ENCODE measurements at places on chromosomes 6 and 20.

DNA sequence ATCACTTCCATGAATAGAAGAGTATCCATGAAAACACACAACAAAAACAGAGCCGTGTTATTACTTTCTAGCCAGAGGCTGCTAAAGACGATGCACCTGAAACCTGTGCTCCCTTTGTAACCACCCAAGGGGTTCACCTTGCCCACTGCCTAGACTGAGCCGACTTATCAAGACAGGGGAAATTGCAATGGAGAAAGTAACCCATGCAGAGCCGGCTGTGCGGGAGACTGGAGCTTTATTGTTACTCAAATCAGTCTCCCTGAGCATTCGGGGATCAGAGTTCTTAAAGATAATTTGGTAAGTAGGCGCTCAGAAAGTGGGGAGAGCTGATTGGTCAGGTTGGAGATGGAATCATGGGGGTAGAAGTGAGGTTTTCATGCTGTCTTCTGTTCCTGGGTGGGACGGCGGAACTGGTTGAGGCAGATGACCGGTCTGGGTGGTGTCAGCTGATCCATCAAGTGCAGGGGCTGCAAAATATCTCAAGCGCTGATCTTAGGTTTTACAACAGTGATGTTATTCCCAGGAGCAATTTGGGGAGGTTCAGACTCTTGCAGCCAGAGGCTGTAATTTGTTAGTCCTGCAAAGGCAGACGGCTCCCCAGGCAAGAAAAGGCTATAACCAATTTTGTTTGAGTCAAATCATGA, 366.6 kb downstream of the PREX1 start:
- no peak for DNase-seq

GRCh38 chr20:25280574-25281535, 33.0 kb downstream of the PYGB start:
- no peak for DNase-seq

DNA sequence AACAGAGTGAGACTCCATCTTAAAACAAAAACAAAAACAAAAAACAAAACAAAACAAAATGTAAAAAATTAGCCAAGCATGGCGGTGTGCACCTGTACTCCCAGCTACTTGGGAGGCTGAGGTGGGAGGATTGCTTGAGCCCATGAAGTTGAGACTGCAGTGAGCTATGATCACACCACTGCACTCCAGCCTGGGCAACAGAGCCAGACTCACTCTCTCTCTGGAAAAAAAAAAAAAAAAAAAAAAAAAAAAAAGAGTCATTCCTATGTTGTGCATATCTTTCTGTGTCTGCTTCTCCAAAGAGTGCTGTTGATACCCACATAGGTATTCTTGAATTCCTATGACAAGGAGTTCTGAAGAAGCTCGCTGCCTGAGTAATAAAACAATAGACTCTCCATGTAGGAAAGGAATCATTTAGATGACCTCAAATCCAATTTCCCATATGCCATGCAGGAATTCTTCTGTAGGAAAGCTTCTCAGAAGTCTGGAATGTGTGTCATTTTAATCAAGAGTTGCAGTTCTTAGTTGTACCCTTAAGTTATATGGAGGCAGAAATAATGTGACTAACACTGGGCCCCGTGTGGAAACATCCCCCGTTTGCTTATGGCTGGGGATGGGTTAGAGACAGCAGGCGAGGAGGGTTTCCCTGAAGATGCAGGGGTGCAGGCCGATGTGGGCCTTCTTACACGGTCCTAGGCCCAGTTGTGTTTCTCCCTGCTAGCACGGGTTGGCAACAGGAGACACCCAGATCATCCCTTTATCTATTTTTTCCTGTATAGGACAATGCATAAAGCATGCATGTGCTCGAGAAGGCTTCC, 79.4 kb downstream of the ZDHHC14 start:
- DNase-seq, result no peak

DNA sequence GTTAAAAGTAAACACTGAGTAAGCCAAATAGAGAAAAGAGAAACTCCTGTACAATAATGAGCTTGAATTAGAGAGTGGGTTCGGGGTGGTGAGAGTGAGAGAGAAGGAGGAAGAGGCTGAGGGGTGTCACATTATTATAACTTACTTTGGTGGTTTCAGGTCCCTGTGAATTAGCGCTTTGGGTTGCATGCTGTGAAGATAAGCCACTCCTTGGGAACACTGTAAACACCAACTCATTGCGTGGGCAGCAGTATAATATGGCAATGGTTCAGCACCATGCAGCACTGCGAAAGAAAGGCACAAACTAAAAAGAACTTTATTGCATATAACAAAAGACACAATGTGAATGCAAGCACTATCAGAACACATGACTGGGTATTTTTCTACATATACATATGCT, 26.9 kb downstream of the MAP3K7 start:
- DNase-seq, result no peak

- DNase-seq, result no peak
Measured at GRCh38 chr6:159527351-159527750, 165.7 kb downstream of the SOD2 start.

DNA sequence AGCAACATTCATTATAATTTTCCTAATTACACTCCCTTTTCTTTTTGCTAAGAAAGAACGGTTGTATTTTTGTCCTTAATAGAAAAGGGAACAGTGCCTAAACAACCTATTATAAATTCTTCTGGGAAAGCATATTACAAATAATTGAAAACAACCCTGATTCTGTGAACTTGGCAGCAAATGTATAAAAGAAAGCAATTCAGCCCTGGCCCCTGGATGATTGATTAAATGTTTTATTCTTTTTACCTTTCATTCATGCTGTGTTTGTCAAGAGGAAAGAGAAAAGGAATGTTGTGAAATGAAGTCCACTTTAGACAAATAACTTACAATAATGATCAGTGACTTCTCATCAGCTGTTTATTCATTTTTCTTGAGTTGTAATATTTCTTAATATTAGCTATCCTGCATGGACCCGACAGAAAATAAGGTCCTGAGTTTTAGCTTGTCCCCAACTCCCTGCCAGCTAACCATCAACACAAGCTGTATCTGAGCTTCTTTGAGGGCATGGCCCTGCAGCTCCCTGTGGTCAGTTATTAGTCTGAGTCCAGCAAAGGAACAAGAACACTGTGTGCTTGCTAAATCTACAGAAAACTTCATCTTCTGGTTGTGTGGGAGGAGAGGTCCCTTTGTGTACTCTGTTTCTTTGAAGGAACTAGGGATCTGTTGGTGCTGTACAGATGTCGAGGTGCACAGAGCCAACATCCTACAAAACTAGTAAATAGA, 248.2 kb downstream of the LAMA2 start:
- no peak for DNase-seq

DNA sequence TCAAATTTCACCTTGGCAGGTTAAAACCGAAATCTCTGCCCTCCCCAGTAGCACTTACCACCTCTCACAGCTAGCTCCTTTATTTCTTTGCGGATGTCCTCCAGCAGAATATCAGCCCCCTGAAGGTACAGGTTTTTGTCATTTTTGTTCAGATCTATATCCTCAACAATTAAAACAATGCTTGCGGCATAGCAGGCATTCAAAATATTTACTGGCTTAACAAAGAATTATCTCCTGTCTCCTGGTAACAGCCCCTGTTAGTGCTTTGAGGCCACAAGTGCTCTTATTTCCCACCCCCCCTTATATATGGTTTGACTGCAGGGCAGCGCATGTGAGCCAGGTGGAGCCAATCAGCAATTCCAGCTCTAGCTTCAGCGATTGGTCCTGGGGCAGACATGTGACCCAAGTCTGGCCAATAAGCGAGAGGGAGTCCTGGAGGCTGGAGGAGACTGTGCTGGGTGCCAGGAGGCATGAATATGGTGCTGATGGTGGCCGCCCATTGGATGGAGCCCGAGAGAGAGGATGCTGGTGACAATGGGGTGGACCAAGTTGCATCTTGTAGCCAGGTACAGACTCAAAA, 21.0 kb downstream of the SULF2 start:
- no peak for DNase-seq

GRCh38 chr6:7106752-7107577, 796 bp upstream of the RREB1 start:
- DNase-seq, result no peak

DNA sequence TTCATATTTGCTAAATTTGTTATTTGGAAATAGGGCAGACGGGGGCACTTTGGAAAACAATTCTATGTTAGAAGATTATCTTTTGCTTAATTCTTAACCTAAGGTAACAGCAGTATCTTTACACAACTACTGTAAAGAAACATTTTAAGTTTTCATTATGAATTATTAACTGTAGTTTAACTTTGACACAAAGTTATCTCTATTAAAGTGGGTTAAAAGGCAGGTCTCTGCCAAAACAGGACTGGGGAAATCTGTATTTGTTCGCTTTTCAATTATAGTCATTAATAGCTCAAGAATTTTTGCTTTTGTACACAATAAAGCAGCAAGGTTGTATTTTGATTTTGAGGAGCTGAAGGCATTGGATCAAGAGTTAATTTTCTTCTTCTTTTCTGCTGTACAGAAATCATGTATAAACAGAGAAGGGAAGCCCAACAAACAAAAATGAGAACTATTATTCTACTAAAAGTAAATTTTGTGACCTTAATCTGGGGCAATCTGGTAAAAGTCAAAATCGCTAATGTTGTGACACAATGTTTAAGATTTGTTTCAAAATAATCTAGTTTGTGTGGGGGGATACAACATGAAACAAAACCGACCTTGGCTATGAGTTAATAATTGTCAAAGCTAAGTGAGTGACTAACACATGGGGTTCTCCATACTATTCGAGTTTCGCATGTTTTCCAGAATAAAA, 2.9 kb downstream of the STAU1 start:
- no peak for DNase-seq

GRCh38 chr6:27092316-27092692, 155.2 kb upstream of the PRSS16 start:
- DNase-seq, result no peak

DNA sequence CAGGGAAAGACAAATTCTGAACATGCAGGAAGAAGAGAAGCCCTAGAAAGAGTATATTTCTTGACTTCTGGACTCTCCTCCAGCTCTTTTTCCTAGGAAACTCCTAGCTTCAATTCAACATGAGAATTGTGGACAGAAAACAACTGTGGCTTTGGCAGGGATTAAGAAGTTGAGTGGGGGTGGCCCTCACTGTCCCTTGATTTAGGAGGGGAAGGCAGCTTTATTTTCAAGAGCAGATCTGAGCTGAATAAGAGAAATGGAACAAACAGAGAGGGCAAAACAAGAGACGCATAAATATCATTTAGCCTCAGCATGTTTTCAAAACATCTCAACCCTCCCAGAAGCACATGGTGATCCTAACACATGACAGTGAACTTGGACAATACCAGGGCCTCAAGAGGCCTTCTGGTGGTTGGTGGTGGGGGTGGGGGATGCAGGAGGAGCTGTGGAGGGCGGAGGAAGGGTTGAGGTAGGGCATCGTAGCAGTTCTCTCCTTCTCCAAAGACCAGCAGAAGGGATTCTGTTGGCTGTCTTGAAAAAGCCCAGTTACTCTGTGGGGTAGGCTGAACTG, 21.1 kb upstream of the TAGAP start:
- DNase-seq, result no peak

- DNase-seq, result no peak
Measured at GRCh38 chr6:35185302-35185681, 28.5 kb upstream of the SCUBE3 start.

- no peak for DNase-seq
Measured at GRCh38 chr20:43846516-43846905, 68.1 kb upstream of the TOX2 start.

GRCh38 chr20:50648651-50649050, 42.7 kb downstream of the RIPOR3 start:
- no peak for DNase-seq

All from NCI-H2171 (cell line).